A549 (cell line): ENCODE measurements at places on chromosomes 4 and X. TPM values are rescaled to one million over a fixed set of nuclear protein-coding genes. Genes with fewer than 3 reads are reported as not detected.

- DNase-seq, result no peak
Observed at GRCh38 chrX:137749246-137749645, 183.3 kb downstream of the ZIC3 start.

- DNase-seq, result no peak
Observed at GRCh38 chr4:168646001-168646768, 149.3 kb downstream of the PALLD start.

Gene NDUFA1
- 432 to 469 TPM (median 449 TPM) in 3 replicates for polyA plus RNA-seq

Gene KCNIP4
- polyA plus RNA-seq, result not detected in 3 replicates

GRCh38 chr4:30952526-30953219, 232.5 kb downstream of the PCDH7 start:
- DNase-seq, result no peak

DNA sequence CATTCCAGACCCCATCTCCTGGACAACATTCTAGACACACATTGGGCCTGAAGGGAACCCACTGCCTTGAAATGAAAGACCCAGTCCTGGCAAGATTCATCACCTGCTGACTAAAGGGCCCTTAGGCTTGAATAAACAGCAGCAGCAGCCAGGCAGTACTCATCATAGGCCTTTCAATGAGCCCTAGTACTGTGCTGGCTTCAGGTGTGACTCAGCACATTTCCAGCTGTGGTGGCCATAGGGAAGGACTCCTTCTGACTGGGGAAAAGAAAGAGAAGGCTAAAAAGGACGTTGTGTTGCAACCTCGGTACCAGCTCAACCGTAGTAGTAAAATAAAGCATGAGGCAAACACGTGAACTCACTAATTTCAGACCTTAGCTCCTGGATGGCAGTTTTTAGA, 344.0 kb downstream of the ACTRT1 start:
- peak; percentile 4 for DNase-seq

Gene CENPVL2
- polyA plus RNA-seq, result not detected in 3 replicates

GRCh38 chr4:151021637-151022334, 6.7 kb upstream of the LRBA start:
- DNase-seq, result no peak

- DNase-seq, result peak; percentile 5
Observed at GRCh38 chr4:25098964-25099891, 61.0 kb downstream of the SEPSECS start.

GRCh38 chr4:8182858-8183725, 16.0 kb upstream of the SH3TC1 start:
- peak; percentile 53 for DNase-seq

DNA sequence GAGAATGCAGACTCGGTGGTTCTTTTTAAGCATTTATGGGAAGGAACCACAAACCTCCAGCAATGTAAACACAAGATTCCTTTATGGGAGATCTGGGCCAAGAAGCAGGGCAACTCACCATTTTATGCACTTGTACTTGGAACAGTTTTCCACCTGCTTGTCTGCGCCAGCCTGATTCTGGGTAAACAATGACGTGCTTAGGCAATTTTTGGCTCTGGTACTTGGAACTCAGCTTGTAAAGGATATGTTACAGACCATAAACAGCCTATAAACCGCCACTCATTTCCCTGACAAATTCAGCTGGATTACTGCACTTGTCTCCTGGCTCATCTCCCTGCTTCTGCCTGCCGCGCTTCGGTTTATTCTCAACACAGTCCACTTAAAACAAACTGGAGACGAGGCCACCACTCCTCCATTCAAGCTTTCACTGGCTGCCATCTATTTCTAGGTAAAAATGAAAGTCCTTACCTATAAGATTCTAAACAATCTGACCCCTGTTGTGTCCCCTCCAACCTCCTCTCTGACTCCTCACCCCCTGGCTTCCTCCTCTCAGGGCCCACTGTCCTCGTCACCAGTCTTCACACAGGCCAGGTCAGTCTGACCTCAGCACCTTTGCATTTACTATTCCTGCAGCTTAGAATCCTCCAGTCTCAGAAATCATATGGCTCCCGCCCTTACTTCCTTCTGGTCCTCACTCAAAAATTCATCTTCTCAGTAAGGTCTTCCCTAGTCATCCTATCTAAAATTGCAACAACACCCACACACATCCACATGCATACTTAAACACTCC, 205.9 kb upstream of the GALNT7 start:
- DNase-seq, result peak; percentile 13
